ENCODE measurements at places on chromosomes 2 and 18.

GRCh38 chr2:233325256-233325655 lies 17.6 kb downstream of the SAG start:
- DNase-seq, result no peak

- no peak for DNase-seq
These were observed 33.8 kb downstream of the PLA2R1 start for GRCh38 chr2:160028431-160029269.

DNA sequence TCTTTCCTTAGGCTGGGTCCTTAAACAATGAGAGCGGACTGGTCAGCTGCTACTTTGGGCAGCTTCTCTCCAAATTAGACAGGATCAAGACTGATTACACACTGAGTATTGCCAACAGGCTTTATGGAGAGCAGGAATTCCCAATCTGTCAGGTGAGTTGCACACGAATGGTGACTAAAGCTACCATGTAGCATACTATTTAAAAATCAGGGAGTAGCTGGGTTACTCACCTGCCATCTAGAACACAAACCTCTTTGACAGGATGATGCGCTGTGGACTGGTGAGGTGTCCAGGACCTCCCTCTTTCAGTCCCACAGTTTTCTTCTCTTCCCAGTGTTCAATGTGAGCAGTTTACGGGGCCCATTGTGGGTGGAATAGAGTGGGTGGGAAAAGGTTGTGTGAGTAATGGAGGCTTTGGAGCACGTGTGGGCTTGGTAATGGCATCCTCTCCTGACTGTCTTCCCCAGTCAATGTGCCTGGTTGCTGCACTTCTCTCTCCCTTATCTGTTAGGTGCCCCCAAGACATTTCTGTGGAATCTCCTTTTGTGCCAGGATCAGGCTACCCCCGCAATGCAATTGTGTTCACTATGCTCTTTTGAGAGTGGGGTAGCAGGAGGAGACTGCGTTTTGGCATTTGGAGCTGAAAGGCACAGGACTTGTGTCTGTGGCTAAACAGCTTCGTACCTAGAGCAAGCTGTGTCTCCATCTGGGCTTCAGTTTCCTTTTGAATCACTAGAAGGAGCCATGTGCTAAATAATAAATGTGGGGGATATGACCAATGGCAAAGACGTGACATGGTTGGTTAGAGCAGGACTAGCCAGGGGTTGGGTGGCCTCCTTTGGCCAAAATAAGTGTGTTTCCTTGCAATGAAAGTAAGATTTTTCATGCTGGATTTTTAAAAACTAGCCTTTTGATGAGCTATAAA lies 17.7 kb downstream of the SERPINB12 start:
- DNase-seq, result no peak

DNA sequence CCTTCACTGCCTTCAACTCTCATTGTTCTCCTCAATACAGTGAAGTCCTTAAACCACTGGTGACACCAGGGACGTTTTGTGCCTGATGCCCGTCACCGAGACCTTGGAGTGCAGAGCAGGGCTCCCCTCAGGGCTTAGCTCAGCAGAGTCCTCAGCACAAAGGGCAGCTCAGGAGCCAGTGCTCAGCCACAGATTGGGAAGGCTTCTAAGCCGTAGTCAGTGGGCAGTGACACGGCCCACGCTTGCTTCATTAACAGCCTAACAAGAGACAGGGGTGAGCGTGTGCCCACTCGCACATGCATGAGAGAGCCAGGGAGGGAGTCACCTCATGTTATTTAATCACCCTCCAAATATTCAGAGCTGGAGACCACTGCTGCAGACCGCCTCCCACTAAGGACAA lies 137.5 kb downstream of the SH3RF3 start:
- DNase-seq, result no peak

DNA sequence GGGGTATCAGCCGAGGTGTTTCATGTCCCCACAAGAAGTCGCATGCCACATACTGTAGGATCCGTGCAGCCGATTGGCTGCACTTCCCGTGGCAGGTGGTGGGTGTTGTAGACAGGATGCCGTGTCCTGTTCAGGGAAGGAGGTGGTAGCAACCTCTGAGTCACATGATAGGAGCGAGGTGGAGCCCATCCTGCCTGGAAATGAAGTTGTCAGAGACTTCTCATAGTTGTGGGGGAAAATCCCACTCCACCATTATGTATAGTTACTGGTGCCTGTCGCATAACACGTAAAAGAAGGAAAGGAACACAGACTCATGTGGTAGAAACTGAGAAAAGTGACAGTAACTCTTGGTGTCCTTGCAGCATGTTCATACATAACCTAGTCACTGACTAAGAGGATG lies 91.4 kb upstream of the IL1R2 start:
- DNase-seq, result no peak

GRCh38 chr2:17538844-17539554 lies 1.5 kb upstream of the VSNL1 start:
- DNase-seq, result no peak

DNA sequence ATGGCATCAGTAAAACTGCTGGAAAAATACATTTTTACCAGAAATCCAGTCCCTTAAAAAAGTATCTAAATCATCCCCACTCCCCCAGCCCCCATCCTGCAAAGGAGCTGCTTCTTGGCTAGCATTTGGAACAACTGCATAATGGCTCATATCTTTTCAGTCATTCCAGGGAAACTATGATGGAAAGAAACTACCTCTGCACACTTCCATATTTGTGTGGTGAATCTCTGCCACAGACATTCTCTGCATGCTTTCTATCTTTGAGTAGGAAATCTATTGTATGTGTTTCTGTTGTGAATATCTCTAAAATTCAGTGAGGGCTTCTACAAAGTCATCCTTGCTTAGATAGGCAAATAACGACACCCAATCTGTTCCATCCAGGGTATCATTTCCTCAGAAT lies 632.3 kb downstream of the LRP1B start:
- DNase-seq, result no peak

DNA sequence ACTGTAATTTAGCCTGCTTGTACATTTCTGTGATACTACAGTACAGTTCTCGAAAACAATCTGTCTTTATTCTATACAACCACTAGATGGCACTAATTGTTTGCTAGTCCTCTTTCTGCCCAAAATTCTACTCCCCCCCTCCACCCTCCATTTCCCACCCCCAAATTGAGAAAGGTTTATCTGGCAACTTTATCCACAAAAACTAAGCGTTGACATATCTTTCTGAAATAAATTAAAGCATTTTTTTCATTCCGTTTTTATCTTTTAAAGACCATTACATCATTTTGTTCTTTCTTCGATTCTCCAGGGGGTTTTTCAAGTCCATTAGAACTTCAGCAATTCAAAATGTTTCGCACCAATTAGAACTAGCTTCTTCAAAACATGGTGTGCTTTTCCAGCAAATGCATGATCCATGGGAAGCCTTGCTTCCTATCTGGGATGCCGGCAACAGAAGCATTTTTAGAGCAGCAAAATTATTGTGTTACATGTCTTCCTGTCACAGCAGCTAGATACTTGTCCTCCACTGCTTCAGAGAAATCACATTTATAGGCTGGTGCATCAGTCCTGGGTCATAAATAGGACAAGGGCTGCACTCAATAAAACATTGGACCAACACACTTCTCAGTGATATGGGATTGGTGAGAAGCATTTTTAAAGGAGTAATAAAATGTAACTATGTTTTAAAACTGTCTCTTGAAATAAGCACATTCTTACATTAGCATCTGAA lies 241.3 kb downstream of the PAX3 start:
- DNase-seq, result no peak

DNA sequence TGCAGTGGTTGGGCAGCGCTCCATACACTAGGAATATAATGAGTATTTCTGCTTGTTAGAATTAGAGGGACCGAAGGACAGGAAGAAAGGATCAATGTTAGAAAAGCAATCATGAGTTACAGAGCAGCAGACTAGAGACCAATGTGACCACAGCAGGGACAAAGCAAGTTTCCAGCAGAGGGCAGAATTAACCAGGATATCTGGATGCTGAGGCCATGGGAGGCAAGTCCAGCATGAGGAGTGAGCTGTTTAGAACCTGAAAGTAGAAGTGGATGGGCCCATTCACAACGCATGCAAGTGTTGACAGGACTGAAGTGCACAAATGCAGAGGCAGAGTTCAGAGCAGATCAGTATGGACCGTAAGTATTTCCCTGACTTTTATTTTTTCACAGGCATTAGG lies 910.4 kb upstream of the GYPC start:
- no peak for DNase-seq

- no peak for DNase-seq
These were observed 9.0 kb upstream of the CREG2 start for GRCh38 chr2:101396316-101396717.

All from naive thymus-derived CD8-positive, alpha-beta T cell (primary cell).